ENCODE measurements at places on chromosomes 12 and 14.

- DNase-seq, result no peak
Measured at GRCh38 chr12:2347137-2347843, 294.5 kb downstream of the CACNA1C start.

DNA sequence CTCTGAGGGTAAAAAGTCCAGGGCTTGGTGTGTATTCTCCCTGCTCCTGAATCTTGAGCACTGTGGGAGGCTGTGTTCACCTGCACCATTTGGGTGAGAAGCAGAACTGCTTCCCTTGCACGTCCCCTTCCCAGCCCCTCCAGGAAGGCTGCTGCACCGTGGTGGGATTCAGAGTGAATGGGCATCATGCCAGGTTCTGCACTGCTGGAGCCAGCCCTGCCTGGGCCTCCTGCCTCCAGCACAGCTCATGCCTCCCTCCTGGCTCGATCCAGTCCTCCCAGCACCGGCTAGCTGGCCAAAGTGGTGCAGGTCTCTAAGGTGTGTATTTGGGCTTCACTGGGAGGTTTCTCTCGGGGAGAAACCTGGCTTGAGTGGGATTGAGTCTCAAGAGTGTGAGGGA is 54.9 kb downstream of the ANKRD9 start:
- DNase-seq, result no peak

GRCh38 chr14:64940336-64940910 is 2.1 kb downstream of the GPX2 start:
- DNase-seq, result no peak

- no peak for DNase-seq
Measured at GRCh38 chr12:99658671-99659349, 11.3 kb downstream of the GARIN6 start.

DNA sequence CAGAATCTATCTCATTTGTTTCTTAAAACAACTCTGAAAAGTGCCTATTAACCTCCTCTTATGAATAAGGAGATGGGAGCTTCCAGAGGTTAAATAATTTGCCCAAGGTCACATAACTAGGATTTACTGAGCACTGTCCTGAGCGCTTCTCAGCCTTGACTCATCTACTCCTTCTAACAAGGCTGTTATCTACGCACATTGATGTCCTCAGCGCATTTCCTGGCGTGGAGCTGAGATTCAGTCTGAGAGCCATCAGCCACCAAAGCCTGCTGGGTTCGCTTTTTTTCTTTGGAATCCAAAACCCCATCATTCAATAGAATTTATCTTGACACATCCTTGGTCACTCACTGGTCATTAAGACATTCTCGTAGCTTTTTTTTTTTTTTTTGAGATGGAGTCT is 29.3 kb downstream of the AK7 start:
- DNase-seq, result no peak

Measured in testis (tissue), 5 donors.